ENCODE measurements at places on chromosomes 7 and 10.

DNA sequence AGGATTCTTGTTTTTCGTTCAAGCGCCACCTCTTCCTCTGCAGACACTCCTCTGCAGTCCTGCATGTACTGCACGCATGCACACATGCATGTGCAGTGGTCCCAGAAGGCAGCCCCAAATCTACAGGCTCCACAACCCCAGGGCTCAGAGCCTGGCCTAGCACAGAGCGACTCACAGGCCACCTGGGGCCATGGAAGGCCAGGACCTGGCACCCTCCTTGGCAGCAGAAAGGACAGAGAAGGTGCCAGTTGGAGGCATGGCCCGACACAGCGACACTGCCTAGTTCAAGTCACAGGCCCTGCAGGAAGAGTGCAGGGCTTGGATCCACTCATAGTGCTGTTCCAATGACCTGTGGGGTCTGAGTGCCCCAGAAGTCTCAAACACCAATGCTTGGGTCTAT, 48.7 kb upstream of the RET start:
- no peak for DNase-seq

DNA sequence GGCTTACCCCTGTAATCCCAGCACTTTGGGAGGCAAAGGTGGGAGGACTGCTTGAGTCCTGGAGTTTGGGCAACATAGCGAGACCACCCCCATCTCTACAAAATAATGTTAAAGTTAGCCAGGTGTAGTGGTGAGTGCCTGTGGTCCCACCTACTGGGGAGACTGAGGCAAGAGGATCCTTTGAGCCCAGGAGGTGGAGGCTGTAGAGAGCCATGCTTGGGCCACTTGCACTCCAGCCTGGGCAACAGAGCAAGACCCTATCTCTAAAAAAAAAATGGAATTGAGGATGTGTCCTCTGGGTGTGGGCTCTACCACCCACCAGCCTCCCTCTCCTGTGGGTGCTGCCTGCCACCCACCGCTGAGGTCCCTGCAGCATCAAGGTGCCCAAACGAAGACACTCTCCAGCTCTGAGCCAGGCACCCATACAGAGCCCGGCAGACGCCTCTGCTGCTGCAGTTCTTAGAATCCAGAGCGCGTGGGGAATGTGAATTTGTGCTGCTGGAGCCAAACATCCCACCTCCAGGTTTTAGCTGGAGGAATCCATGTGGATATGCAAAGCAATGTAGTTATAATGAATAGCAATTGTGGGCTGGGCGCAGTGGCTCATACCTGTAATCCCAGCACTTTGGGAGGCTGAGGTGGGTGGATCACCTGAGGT, 176.0 kb upstream of the TNRC18 start:
- DNase-seq = no peak

DNA sequence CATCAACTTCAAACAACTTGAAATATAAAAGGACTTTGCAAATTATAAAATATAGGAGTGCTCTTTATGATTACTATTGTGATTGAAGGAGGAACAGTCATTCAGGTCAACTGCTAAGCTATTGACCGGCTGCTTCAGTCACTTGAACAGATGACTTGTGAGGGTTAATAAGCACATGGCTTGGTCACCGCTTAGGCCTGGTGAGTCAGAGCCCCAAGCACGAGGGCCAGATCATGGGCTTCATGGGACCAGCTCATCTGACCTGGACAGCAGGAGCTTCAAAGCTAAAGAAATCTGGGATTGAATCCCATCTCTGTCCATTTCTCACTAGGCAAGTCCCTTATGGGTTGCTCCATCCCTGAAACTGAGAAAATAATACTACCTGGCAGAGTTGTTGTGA, 60.4 kb upstream of the ADO start:
- no peak for DNase-seq

GRCh38 chr10:92688573-92688926, 1.2 kb upstream of the HHEX start:
- DNase-seq = no peak

GRCh38 chr10:78912361-78913218, 156.2 kb upstream of the ZMIZ1 start:
- DNase-seq = no peak
